Natural killer cell treated with Interleukin-12 subunit alpha and Interleukin-12 subunit beta and Interleukin-15 and Interleukin-18, amount 100 ng/mL, for 72 hours (primary cell): ENCODE measurements at places on chromosomes 13 and 19.

DNA sequence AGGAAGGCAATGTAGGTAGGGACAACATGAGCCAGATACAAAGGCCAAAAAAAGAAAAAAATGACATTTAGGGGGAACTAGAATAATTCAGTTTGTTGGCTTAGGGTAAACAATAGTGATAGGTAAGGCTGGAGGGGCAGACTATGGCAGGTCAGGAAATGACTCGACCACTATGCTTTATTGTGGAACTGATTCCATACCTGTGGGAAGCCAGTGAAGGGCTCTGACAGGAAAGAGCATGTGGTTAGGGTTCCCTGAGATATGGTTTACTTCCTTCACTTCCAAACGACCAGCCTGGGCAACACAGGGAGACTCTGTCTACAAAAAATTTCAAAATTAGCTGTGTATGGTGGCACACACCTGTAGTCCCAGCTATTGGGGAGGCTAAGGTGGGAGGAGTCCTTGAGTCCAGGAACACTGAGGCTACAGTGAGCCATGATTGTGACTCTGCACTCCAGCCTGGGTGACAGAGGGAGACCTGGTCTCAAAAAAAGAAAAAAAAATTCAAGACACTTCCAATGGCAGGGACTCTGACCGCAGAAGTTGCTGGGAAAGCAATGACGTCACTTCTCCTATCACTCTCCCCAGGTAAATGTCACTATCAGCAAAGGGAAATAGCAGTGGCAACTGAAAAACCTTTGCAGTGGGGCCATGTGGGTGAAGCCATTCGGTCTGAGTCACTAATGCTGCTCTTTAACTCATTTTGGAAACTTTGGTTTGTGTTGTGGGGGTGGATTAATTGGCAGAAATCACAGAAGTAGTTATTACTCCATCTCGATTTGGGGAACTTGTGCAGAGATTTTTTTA lies 192.8 kb upstream of the TSC22D1 start:
- DNase-seq = no peak

DNA sequence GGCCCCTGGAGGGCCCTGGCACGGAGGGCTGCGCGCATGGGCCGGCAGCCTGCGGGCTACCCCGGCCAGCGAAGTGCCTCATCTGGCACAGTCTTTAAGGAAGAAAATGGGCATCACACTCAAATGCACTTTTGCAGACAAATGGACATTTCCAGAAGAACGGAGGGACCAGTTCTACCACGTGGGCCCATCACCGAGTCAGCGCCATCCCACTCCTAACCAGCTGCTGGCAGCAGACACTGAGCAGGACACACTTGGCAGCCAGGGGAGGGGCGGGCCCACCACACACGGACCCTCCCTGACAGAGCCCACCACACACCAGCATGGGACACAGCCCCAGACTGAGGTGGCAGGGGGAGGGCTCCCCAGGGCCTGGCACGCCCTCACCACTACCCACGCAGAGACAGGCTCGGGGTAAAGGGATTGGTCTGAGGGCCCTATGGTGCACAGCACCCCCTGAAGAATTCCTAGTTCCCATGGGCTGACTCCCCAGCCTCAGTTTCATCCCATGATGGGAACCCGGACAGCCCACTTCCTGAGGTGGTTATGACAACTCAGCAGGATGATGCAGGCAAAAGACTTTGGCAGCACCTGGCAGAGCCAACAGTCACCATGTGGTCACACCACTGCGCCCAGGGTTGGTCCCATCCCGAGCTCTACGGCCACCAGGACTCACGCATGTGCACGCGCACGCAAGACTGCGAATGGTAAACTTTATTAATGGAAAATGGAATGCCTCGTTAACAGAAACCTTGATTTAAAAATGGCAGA lies 18.7 kb upstream of the TINCR start:
- no peak for DNase-seq

GRCh38 chr19:38728752-38729541 lies 15.3 kb downstream of the CAPN12 start:
- peak; percentile 53 for DNase-seq

- no peak for DNase-seq
Observed at GRCh38 chr13:112248406-112248760, 127.8 kb upstream of the SPACA7 start.

DNA sequence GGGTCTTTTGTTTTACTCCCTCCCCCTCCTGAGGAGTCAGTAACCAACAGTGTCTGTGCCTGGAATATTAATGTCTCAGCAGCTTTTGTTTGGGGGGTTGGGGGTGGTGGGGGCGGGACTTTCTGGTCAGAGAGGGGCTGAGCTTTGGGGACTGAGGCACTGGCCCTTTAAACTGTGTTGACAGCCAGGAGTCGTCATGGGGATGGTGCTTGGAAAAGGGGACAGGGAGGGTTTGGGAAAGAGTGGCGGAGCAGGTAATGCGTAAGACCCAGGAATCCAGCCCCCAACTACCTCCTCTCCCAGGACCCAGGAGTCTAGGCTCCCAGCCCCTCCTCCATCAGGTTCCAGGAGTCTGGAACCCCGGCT lies 5.2 kb downstream of the CADM4 start:
- no peak for DNase-seq

GRCh38 chr19:52176574-52176973 lies 5.2 kb upstream of the ZNF836 start:
- DNase-seq = no peak

DNA sequence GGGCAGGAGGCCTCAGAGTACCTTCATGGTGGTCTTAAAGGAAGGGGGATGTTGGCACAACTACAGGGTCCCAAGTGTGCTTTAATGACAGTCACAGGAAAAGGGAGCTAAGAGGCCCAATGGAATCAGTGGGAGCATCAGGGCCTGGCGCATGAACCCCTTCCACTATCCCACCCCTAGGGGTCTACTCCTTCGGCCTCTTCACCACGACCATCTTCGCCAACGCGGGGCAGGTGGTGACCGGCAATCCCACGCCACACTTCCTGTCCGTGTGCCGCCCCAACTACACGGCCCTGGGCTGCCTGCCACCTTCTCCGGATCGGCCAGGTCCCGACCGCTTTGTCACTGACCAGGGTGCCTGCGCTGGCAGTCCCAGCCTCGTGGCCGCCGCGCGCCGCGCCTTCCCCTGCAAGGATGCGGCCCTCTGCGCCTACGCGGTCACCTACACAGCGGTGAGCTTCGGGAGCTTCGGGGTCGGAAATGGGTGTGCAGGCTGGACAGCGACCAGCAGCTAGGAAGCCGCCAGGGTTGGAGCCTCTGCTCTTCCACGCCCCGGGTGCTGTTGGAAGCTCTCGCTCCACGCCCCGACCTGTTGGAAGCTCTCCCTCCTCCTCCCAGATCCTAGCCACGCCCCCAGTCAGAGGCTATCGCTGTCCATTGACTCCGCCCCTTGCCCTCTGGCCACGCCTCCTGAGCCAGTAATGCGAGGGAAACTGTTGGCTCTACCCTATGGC lies 6.0 kb downstream of the PLPPR2 start:
- DNase-seq = no peak

- no peak for DNase-seq
Observed at GRCh38 chr13:39525506-39525905, 77.5 kb downstream of the LHFPL6 start.

DNA sequence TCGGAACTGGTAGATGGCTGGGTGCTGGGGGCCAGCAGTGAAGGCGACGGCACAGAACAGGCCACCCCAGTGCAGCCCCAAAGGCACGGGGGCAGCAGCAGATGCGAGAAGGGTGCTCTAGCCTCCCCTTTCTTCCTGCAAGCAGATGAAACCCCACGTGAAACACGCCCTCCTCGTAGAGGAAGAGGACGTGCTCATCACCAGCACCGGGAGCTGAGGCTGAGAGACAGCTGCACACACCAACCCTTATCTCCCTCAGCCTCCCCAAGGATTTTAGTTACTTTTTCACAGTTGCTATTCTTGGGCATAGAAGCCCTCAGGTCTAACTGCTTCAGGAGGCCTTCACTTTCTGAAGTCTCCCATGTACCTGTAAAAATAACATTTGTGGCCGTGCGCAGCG lies 11.9 kb downstream of the ZNF787 start:
- DNase-seq = peak; percentile 20

DNA sequence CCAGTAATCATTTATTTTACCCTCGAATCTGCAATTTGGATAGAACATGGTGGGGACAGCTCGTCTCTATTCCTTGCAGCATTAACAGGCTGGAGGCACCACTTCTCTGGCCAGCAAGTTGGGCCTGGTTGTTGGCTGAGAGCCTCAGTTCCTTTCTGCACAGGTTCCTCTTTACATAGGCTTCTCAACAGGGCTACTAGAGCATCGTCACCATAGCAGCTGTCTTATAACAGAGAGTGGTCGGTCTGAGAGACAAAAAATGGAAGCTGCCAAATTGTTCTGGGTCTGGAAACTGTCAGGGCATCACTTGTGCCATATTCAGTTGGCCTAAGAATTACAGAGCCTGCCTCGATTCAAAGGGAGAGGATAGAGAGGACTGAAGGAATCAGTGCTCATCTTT lies 86.7 kb downstream of the DNAJC15 start:
- no peak for DNase-seq

DNA sequence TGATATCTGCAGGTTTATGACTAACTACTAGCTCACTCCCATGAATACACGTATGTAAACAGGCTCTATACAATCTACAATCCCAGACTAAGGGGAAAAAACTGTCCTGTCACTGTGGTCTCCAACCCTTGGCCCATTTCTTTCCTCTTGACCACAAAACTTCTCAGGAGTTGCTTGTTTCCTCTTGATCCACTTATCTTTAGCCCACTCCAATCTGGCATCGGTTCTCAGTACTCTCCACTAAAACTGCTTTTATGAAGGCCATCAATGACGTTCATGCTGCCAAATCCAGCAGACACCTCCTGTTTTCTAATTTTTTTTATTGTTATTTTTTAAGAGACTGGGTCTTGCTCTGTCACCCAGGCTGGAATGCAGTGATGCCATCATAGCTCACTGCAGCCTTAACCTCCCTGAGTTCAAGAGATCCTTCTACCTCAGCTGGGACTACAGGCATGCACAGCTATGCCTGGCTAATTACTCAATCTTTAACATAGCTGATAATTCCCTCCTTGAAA lies 31.9 kb upstream of the USPL1 start:
- no peak for DNase-seq

- DNase-seq = no peak
Observed at GRCh38 chr19:41774515-41774980, 19.2 kb downstream of the CEACAM6 start.

DNA sequence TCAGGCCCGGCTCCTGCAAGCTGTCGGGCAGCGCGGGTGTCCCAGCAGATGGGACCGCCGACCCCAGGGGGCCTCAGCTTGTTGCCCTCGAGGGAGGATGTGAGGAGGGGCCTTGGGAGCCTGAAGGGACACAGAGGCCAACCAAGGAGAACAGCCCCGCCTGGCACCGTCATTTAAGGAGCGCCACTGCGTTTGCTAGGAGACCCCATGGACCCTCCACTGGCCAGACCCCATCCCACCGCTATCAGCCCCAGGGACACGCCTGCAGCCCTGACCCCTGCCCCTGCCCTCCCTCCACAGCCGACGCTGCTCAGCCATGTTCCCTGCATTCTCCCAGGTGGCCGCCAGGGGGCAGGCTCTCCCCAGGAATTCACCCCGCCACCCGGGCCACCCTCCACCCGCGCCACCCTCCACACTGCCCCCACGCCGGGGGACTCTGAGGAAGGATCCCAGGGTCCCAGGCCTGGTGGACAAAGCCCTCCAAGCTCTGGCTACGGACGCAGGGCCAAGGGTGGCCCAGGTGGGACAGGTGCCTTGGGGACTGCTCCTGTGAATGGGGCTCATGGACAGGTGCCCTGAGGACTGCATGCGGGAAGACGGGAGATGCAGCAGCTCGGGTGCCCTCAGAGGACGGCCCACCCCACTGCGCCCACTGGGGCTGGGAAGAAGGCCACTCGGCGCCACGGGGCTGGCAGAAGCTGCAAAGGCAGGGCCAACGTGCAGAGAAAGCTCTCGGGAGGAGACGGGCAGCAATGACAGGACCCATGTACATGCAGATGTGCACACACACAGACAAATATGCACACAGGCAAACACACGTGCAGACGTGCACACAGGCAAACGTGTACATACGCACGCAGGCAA lies 34.4 kb downstream of the PIP5K1C start:
- peak; percentile 73 for DNase-seq

DNA sequence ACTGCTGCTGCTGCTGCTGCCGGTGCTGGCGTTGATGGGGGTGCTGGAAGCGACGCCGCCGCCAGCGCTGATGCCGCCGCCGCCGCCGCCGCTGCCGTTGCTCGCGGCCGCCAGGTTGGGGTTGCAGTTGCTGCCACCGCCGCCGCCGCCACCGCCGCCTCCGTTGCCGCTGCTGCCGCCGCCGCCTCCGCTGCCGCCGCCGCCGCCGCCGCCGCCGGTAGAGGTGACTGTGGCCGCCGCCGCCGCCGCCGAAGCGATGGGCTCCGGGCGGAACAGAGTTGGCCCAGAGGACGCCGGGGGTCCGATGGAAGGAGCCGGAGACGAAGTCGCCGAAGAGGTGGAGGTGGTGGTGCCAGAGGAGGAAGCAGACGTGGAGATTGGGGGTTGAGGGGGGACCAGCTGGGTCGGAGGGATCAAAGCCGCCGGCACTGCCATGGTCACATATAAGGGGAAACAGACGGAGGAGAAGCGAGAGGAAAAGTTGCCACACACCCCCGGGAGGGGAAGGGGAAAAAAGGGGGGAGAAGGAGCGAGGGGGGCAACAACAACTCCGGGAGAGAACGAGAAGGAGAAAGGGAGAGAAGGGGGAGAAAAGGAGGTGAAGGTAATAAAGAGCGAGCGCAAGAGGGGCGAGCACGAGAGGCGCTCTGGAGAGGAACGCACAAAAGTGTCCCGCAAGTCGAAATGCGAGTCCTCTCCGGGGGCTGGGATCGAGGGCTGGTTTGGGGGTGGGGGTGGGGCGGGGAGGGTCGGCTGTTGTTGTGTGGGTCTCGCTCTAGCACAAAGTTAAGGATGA lies 471 bp downstream of the DACH1 start:
- DNase-seq = no peak

DNA sequence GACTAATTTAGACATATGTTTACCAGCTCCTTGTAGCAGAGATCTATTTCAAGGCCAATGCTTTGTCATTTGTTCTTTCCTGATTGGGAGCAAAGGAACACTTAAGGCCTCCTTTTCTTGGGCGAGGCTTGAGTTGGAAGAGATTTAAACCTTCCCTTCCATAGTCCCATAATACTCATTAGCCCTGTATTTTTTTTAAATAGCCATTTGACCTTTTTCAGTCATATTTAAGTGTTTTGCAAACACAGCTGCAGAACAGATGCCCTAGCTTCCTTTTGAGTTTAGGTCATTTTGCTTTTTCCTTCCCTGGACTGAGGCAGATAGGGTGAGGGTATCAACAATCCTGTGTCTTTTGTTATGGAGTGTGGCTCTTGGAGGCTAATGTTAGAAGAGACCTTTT lies 198.3 kb downstream of the NBEA start:
- no peak for DNase-seq

DNA sequence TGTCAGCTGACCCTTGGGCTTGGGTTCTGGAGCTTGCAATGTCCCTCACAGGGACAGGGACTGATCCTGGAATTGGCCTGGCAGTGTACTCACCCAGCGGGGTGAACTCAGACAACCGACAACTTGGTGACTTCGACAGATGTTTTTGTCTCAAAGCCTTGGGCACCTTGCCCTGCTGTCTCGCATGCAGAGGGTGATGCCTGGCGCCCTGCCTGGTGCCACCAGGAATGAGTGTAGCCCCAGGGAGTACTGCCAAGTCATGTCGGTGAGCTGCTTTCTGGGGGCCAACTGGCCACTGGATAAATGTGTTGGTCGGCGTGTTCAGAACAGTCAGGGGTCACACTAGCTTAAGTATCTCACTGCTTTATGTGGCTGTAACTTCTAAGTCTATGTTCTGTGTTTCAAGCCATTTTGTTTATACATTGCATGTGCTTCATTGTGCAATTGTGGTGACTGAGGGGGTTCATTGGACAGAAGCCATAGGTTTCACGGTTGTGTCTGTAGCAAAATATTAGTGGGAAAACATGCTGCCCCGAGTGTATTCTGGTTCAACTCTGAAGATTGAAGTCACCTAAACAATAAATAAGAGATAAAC lies 96.3 kb upstream of the TNFSF11 start:
- no peak for DNase-seq

GRCh38 chr19:51830274-51830673 lies 35.3 kb downstream of the FPR3 start:
- DNase-seq = no peak
